Hepatocyte (in vitro differentiated cells): ENCODE measurements at places on chromosomes 7 and 10.

DNA sequence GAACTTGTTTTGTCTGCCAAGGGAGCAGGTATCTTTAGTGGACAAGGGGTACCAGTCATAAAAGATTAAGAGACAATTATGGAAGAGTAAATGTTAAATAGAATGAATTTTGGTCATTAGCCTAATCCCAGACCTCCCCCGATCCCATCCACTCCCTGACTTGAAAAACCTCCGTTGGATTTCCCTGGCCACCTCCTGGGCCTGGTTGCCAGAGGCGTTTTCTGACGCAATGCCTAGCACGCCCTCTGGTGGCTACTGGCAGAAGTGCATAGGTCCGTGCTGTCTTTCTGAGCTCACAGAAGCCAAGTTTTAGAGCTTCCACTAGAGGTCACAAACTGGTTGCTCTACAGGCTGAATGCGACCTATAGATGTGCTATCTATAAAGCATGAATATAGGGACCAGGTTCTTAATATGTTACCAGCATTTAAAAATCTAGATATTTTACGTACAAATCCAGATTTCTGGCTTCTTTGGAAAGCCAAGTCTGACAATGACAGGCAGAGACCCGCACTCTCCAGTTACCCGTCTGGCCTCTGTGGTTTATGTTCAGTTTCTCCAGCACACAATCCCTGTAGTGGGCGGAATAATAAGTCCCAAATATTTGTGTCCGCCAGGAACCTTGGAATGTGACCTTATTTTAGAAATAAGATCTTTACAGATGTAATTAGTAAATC lies 39.8 kb downstream of the SPOCK2 start:
- DNase-seq: peak; percentile 94

DNA sequence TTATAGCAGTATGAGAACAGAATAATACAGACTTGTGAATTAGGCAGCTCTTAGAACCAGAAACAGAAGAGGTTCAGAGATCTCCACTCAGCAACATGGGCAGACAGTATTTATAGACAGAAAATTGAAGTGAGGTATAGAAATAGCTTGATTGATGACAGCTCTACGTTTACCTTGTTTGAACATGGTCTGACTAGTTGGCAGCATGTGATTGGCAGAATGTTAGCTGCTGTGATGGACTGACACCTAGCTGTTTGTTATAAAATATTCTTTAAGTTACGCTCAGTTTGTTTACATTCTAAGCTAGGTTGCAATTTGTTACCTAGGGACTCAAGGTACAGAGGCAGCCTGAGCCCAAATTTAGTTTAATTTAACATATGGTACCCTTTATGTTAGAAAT lies 73.7 kb upstream of the TMEM229A start:
- no peak for DNase-seq

- peak; percentile 73 for DNase-seq
Measured at GRCh38 chr10:3192856-3193635, 20.5 kb upstream of the PITRM1 start.

DNA sequence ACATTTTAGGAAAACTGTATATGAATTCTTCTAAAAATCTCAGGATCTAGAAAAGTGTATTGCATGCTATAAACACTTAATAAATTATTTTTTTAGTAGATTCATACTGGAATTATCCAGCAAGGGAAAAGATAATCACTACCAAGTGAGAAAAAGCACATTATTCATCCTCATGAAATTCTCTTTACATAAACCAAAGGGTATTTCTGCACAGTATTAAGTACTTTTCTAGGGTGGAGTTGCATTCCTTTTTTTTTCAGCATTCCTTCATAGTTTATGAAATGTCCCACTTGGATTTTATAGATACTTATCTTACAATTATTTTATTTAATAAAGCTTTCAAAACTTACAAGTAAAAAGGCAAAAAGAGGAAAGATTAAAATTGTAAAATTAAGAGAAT lies 403.3 kb downstream of the HGF start:
- DNase-seq: no peak

GRCh38 chr7:45888185-45888992 lies at the start of gene IGFBP1:
Gene IGFBP1 (plus strand): TSS chr7:45888488. CDS start chr7:45888653, 165 bp downstream.
- peak; percentile 58 for DNase-seq

DNA sequence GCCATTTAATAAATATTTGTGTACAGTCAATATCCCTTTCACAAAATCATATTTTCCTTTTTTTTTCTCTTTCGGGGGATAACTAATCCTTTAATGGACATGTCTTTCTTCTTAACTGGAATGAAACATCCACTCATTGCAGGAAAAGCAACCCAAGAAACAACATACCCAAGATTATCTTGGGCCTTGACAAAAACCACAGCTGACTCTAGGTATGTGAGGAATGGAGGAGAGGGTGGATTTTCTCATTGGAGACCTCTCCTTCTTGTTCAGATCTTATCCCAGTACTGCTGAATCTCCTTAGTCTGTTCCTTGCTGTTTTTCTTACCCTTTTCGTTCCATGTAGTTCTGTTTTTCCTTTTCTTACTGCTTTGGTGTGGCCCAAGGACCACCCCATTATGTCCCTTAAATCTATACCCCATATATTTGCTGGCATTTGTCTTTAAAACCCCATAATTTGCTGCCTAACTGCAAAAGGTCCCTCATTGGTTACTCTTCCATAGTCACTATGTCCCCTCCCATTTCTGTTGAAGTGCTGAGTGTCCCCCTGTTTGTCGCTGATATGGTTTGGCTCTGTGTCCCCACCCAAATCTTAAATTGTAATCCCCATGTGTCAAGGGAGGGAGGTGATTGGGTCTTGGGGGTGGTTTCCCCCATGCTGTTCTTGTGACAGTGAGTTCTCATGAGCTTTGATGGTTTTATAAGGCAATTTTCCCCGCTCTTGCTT lies 6.8 kb upstream of the CDK6 start:
- DNase-seq: no peak

- no peak for DNase-seq
Measured at GRCh38 chr7:7962851-7963250, 5.7 kb upstream of the GLCCI1 start.

DNA sequence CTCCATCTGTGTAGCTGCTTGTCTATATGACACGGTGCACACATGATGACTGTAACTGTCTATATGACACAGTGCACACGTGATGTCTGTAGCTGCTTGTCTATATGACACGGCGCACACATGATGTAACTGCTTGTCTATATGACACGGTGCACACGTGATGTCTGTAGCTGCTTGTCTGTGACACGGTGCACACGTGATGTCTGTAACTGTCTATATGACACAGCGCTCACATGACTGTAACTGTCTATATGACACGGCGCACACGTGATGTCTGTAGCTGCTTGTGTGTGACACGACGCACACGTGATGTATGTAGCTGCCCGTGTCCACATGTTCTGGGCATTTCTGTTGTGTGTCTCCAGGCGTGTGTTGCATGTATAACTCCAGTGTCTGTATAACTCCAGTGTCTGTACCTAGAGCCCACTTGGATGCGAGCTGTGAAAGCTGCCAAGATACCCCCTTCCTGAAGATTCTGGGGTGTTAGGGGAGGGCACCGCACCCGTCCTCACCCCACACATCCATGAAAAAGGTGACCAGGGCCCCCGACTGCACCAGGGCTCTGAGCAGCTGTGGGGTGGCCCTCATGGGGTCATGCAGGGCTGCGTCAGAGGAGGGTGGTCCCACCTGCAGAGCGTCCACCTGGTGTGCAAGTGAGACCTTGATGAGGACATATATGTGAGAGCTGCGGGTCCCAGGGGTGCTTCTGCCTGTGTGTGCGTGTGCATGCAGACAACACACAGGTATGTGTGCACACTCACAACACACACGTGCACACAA lies 137.9 kb downstream of the ELFN1 start:
- no peak for DNase-seq

- no peak for DNase-seq
Measured at GRCh38 chr7:131454498-131454897, 101.9 kb downstream of the PODXL start.

DNA sequence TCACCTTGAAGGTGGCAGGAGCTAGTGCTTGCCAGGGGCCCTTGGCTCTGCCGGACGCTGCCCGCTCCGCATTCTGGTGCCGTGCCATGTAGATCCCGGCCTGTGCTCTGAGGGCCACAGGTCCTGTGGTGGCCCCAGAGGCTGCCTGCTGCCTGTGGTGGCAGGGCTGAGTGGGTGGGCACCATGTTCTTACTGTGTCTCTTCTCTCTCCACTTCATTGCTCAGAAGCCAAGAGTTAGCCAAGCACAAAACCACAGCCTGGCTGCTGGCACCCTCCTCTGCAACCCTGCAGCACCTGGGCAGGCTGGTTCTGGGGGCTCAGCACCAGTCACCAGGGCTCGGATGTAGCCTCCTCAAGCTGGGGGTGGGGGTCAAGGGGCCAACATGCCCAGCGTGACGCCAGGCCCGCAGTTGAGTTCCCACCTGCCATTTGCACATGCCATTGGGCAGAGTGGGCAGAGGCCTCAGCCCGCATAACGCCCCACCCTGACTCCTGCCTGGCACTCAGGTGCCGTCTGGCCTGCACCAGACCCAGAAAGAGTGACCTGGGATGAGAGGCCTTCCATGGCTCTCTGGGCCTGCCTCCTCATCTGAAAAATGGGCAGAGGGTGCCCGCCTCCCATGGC lies 16.3 kb downstream of the ZMIZ1 start:
- no peak for DNase-seq

- DNase-seq: peak; percentile 30
Measured at GRCh38 chr10:29150010-29150409, 138.9 kb upstream of the LYZL1 start.

DNA sequence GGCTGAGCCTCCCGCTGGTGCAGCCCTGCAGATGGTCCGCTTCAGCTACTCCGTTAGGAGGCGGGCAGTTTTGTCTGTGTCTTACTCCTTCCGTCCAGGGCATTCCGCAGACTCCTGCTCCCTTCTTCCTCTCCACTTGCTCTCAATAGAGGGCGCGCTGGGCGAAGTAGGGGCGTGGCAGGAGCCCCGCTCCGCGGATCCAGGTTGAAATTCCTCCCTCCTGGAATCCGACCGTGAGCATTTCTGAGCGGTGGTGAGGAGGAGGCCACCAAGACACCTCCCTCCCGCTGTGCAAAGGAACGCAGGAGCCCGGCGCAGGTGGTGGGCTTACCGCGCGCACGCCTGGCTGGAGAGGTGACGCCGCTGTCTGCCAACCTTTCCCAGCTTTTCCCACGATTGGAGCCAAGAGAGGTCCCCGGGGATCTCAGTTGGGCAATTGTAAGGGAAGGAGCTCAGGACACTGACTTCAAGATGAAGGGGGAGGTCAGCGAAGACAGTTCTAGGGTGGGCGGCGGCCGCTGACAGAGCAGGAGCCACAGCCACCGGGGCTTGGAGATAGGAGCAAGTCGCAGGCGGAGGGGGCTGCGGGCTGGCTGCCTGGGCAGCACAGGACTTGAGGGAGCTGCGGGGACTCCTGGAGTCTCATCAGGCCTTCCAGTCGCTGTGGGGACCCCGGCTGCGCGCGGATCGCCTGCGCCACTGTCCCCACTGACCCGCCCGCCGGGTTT lies 1011.3 kb downstream of the XPNPEP1 start:
- peak; percentile 86 for DNase-seq

DNA sequence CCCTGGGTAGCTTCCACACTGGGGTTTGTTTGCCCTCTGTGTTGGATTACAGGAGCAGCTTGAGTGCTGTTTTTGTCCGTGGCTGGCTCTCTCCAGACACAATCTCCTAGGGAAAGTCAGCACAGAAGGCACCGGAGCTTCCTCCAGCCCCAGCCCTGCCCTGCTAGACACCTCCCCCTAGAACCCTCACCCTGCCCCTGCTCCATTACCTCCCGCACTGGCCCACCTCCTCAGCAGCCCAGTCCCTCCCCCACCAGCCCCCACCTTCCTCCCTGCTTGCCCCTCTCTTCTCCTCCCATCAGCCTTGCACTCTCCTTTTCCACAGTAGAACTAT lies 130.5 kb downstream of the ADCY1 start:
- no peak for DNase-seq

GRCh38 chr10:129919358-129919757 lies 44.7 kb downstream of the EBF3 start:
- DNase-seq: no peak

GRCh38 chr10:95513941-95514392 lies 47.2 kb downstream of the SORBS1 start:
- DNase-seq: no peak

DNA sequence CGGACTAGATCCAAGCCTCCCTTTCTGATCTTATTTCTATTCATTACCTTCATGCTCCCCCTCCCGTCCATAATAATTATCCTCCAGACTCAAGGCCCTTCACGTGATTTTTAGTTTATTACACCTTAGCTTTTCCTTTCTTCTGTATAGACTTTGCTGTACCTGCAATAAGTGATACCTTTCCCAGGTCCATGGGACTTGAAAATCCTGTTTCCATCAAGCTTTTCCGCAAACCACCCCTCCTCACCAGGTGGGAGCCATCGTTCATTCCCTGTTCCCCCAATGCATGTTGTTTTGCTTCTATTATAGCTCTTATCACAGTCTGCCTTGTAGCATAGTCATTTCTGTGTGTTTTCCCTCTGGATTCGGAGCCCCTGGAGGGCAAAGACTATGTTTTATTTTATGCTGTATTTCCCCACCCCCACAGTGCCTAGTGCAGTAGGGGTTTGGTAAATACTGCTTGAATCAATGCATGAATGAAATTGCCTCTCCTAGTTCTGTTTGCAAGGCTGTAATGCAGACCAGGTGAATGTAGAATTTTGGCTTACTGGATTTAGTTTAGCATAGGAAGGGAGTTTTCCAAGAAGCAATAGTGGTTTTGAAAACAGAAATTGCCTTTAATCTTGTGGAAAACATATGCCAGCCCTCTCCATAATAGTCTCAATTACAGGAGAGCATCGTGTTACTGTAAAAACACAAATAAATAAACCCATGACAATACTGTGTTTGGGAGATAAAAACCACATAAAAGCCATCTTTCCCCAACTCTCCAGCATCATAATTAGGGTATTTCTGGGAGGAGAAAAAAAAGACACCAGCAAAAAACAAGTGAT lies 213.4 kb downstream of the AUTS2 start:
- DNase-seq: no peak

- DNase-seq: no peak
Measured at GRCh38 chr10:89475591-89475998, 59.8 kb downstream of the SLC16A12 start.

DNA sequence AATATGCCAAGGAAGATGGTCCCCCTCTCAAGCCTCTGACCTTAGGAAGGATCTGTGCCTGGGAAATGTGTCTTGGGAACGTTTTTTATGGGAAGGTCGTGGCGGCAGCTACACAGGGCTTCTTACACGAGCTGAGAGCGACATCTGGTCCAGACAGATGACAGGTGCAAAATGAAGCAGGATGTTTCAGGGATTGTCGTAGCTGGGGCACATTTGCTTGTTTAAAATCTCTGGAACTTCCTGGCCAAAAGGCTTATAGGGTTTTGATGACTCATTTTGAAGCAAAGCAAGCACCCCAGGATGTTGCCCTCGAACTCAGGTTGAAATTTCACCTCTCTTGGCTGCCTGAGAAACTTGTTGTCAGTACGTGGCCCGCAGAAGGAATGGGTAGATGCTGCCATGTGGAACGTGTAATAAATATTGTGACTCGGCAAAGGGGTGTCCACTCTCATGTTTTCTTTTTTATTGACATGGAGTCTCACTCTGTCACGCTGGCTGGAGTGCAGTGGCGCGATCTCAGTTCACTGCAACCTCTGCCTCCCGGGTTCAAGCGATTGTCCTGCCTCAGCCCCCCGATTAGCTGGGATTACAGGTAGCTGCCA lies 117.5 kb downstream of the CAMK1D start:
- DNase-seq: no peak

GRCh38 chr7:101635484-101635883 lies 6.4 kb upstream of the MYL10 start:
- no peak for DNase-seq
